ENCODE measurements at places on chromosomes 7 and 10.

- no peak for DNase-seq
Observed at GRCh38 chr10:56090914-56091540, 270.0 kb downstream of the ZWINT start.

GRCh38 chr10:58839771-58840170 lies 327.1 kb downstream of the BICC1 start:
- no peak for DNase-seq

DNA sequence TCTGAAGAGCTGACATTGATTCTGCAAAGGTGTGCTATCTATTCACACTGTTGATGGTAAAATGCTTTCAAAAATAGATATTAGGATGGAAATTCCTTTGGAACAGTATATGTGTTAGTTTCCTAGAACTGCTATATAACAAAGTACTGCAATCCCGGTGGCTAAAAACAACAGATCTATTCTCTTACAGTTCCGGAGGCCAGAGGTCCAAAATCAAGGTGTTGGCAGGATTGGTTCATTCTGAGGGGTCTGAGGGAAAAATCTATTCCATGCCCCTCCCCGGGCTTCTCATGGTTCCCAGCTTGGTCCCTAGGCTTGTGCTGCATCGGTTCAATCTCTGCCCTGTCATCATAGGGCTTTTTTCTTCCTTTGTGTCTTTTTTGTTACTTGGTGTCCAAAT lies 79.9 kb downstream of the ADD3 start:
- no peak for DNase-seq

DNA sequence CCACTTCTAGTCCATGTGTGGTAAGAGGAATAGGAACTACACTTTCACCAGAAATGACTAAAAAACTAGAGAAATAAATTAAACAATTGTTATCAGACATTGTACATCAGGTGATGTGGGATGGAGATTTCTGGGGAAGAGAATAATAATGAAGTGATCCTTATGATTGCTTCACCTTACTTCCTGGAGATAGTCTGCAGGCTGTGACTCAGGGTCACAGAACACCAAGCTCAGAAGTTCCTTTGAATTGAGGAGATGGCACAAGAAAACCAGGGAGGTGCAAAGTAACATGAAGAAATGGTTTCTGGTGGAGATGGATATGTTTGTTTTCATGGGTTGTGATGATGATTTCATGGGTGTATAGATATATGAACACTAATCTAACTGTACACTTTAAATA lies 44.5 kb downstream of the ZWINT start:
- no peak for DNase-seq

GRCh38 chr7:90818341-90818740 lies 222.2 kb downstream of the CDK14 start:
- no peak for DNase-seq

DNA sequence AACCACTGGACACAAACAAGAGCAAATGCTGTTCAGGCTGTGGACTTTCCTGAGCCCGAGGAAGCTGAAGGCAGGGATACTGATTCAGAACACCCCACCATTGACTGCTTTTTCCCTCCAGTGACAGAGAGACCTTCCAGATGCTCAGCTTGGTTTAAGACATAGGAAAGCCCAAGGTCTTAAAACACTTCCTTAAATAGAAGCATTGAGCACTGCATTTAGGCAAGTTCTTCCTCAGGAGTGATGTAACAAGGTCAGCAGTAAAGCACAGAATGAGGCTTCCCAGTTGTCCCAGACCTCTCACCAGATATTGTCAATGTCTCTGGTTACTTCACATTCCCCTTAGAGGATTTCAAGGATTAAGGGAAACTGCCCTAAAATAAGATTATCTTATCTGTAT lies 19.6 kb upstream of the CDCA7L start:
- DNase-seq = no peak

DNA sequence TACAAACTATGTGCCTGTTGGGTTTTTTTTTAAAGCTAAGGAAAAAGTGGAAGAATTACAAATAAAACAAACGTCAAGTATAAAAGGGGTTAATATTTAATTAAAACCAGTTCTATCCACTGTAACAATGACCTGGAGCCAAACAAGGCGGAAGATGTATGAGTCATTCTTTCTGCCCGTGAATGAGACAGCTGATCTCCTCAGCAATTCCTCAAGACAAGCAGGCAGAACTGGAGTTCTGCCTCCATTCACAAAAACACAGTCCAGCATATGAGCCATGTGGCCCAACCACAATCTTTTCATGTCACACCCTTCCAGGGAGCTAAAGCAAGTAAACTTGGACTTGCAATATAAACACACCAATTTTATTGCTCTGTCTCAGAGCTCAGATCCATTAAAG lies 8.4 kb downstream of the ETV1 start:
- DNase-seq = no peak

DNA sequence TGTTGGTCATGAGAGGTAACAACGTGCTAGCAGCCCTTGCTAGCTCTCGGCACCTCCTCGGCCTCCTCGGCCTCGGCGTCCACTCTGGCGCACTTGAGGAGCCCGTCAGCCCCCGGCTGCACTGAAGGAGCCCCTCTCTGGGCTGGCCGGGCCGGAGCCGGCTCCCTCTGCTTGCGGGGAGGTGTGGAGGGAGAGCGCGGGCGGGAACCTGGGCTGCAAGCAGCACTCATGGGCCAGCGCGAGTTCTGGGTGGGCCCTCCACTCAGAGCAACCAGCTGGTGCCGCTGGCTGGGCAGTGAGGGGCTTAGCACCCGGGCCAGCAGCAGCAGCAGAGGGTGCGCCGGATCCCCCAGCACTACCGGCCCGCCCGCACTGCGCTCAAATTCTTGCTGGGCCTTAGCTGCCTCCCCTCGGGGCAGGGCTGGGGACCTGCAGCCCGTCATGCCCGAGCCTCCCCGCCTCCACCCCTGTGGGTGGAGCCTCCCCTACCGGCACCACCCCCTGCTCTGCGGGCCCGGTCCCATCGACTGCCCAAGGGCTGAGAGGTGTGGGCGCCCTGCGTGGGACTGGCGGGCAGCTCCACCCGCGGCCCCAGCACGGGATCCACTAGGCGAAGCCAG lies 96.1 kb downstream of the PAXIP1 start:
- no peak for DNase-seq

- DNase-seq = no peak
Observed at GRCh38 chr10:77513220-77513619, 124.4 kb downstream of the KCNMA1 start.

DNA sequence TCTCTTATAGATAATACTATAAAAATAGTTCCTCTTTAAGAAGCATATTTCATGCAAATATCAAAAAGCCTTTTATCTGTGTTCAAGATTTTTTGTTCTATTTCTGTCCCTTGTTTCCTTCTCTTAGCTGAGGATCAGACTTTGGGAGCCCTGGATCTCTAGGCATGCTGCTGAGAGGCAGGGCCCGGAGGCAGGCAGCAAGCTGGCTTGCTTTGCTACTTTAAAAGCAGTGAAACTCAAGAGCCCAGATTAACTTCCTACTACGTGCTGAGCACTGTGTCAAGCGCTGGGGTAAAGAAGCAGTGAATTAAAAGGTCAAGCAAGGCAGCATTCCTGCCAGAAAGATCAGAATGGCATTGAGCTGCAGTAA lies 31.0 kb upstream of the ARID5B start:
- DNase-seq = no peak

DNA sequence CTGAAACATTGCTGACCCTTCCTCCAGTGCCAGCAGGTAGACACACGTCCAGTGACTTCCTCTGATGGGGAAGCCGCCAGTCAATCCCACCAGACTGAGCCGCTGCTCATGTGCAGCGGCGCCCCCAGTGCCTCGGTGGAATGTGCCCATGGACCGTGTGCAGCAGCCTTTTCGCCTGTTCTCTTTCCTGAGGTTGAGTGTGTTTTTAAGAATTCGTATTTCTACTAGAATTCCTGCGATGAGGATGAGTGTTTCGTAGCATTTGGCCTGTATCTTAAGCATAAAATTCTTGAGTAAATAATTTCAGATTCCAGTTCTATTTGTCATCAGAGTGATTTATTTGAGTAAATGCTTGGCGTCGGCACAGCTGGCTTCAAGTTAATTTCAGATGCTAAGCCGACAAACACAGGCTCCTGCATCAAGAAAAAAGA lies 35.4 kb downstream of the BNIP3 start:
- no peak for DNase-seq

DNA sequence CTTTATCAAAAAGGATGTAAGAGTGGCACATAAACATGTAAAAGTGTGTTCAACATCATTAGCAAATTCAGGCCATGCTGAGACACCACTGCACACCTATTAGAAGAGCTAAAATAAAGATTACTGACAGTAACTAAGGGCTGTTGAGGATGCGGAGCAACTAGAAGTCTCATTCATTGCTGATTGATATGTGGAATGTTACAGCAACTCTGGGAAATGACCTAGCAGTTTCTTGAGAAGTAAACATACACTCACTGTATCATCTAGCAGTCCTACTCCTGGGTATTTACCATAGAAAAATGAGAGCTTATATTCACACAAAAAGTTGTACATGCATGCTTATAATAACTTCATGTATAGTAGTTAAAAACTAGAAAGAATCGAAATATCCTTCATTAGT lies 77.3 kb downstream of the CCSER2 start:
- no peak for DNase-seq

- no peak for DNase-seq
Observed at GRCh38 chr10:109931163-109931562, 7.9 kb upstream of the XPNPEP1 start.

DNA sequence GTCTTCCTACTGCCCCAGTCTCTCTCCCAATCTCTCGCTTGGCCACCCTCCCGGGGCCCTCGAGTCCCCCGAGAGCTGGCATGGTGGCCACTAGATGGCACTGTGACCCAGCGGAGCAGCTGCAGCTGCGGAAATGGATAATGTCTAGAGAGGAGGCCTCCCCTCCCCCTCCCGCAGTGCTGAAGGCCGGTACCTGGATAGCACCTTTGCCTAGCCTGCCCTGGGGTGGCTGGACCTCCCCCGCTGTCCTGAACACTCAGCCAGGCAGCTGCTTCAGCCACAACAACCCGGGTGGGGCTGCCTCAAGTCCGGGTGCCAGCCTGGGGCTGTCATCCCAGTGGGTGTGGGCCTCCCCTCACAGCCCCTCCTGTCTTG lies 65.2 kb downstream of the GOLGA7B start:
- peak; percentile 76 for DNase-seq

- no peak for DNase-seq
Observed at GRCh38 chr10:101724446-101724845, 29.5 kb upstream of the FBXW4 start.

- DNase-seq = no peak
Observed at GRCh38 chr7:26438078-26438477, 146.4 kb downstream of the SNX10 start.

- DNase-seq = no peak
Observed at GRCh38 chr10:131177431-131178327, 133.8 kb downstream of the TCERG1L start.

- no peak for DNase-seq
Observed at GRCh38 chr7:28539289-28539981, 127.1 kb downstream of the CREB5 start.

- DNase-seq = no peak
Observed at GRCh38 chr10:75651417-75651816, 220.0 kb downstream of the LRMDA start.

- DNase-seq = no peak
Observed at GRCh38 chr7:30761214-30762156, 9.6 kb downstream of the INMT start.

DNA sequence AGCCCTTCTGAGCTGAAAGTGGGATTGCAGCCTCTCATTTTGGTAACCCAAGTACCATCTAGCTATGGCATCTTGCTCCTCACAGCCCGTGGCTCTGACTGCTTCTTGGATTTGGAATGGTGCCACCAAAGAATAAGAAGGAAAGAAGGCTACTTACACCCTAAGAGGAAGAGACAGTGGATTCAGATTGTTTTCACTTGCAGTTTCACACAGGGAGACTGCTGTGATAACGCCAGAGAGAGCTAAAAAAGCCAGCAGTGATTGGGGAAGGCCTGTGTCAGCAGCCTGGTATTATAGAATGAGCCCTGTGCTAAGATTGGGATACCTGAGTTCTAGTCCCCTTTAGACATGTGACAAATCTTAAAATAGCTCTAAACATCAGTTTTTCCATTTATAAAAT lies 3.6 kb upstream of the LRRC4 start:
- no peak for DNase-seq

GRCh38 chr10:13113544-13113943 lies 13.6 kb downstream of the OPTN start:
- DNase-seq = no peak

GRCh38 chr7:130092598-130092997 lies 22.3 kb downstream of the KLHDC10 start:
- no peak for DNase-seq

GRCh38 chr10:59099481-59099880 lies 77.0 kb upstream of the PHYHIPL start:
- DNase-seq = no peak

- DNase-seq = no peak
Observed at GRCh38 chr7:35781200-35781701, 19.6 kb upstream of the SEPTIN7 start.

GRCh38 chr10:113927440-113927839 lies 73.0 kb downstream of the NHLRC2 start:
- no peak for DNase-seq

DNA sequence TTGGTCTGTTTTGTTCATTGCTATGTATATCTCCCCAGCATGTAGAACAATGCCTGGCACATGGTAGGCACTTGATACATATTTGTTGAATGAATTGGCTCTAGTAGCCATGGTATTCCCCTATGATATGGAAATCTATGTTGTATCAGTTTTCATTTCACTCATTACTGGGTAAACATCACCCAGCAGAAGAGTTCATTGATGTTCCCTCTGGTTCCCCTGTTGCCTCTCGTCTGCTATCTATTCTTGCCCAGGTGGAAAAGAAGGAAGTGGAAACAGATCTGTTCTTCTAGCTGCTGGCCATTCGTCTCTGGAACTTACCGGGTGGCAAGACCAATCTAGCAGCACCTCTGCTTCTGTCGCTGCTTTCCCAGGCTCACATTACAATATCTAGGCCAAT lies 71.5 kb downstream of the LRRC4 start:
- DNase-seq = no peak

GRCh38 chr7:114229246-114229645 lies 185.4 kb upstream of the FOXP2 start:
- DNase-seq = no peak

- no peak for DNase-seq
Observed at GRCh38 chr10:108783897-108784296, 1139.4 kb downstream of the XPNPEP1 start.

GRCh38 chr10:77809336-77809735 lies 117.2 kb downstream of the DLG5 start:
- DNase-seq = no peak

- no peak for DNase-seq
Observed at GRCh38 chr7:112226701-112227276, 20.3 kb downstream of the ZNF277 start.

Data from activated CD4-positive, alpha-beta T cell treated with anti-CD3 and anti-CD28 coated beads for 24 hours (primary cell).